ENCODE measurements at places on chromosomes 3 and 15.
A peak's percentile ranks its signal among the peaks of the same experiment; 100 is the strongest.

DNA sequence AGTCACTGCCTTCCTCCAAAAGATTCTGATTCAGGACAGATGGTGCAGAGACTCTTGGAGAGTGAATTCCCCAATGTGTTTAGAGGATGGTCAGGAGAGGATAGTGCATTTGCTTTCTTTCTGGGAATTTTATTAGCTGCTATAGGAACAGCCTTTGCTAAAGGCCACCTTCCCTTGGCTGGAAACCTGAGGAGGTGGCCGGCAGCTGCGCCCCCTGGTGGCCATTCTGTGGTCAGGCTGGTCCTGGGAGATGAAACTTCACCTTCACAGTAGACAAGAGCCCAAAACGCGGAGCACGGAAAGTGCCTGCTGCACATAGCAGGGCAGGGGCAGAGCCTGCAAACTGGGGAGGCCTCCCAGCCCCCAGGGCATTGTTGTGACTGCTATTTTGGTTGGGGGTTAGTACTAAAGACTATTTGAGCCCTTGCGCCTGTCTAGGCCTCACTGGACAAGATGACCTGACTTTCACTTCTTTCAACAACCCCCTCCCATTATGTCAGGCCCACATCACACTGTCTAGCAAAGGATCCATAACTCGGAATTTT, 34.3 kb downstream of the SEC22C start:
- peak; percentile 43 for DNase-seq

- no peak for DNase-seq
Observed at GRCh38 chr15:39482459-39482858, 98.4 kb upstream of the THBS1 start.

- no peak for DNase-seq
Observed at GRCh38 chr3:151276038-151276686, 2.2 kb downstream of the P2RY14 start.

DNA sequence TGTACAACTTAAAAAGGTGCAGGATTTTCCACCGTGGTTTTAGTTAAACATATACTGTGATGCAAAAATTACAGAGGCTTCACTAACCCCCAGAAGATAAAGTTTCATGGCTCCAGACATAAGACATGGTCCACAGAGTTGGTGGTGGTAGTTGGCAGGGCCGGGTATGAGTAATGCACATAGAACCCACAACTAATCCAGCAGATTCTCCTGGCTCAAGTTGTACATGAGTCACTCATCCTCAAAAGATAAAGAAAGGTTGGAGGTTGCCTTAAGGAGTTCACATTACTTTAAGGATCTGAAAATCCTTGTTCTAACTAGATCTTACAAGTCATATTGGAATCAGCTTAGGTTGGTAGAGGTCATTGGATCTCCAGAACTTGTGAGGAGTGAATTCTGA, 98.3 kb upstream of the ZBTB20 start:
- no peak for DNase-seq

DNA sequence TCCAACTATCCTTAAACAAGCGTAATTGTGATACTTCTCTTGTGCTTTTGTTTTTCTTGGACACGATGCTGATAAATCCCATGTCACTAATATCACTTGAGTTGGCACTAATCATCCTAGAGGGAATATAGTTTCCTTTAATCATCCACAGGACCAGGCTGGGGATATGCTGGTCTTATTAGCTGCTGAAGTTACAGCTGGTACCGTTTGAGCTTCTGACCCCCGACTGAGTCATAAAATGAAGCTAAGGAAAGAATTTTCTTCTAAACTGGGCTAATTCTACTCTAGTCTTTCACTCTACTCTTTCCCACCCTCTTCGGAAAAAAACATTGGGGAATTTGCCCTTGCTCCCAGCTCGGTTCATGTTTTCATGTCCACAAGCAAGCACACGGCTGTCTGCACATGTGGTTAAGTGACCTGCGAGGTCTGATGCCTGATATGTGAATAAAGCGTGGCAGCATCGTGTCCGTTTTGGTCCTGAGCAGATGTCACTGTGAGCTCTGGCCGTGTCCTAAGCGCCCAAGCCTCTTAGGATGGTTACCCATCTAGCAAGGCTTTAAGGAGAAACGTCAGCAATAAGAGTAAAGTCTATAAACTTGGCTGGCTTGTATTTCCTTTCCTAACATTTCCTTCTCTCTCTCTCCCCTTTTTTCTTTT, 223.7 kb downstream of the ITPR1 start:
- no peak for DNase-seq

- DNase-seq = no peak
Observed at GRCh38 chr3:142366434-142366833, 81.4 kb downstream of the XRN1 start.

GRCh38 chr15:87193481-87193880, 1063.1 kb downstream of the NTRK3 start:
- DNase-seq = no peak

- no peak for DNase-seq
Observed at GRCh38 chr3:26345613-26346012, 277.0 kb upstream of the LRRC3B start.

DNA sequence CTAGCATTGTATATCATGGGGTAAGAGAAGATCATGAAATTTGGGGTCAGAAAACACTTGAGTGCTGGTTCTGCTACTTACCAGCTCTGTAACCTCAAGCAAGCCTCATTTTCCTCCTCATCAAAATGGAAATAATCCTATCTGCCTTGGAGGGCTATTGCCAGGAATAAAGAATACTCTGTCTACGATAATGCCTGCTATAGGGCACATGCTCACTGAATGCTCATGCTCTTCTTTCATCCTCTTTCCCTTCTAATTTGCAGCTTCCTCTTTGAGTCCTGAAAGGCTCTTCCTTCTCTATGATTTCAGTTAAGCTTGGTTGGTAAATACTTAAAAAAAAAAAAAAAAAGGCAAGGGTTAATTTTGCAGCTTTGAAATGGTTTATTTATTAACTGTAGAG, 12.8 kb downstream of the RTP1 start:
- no peak for DNase-seq

DNA sequence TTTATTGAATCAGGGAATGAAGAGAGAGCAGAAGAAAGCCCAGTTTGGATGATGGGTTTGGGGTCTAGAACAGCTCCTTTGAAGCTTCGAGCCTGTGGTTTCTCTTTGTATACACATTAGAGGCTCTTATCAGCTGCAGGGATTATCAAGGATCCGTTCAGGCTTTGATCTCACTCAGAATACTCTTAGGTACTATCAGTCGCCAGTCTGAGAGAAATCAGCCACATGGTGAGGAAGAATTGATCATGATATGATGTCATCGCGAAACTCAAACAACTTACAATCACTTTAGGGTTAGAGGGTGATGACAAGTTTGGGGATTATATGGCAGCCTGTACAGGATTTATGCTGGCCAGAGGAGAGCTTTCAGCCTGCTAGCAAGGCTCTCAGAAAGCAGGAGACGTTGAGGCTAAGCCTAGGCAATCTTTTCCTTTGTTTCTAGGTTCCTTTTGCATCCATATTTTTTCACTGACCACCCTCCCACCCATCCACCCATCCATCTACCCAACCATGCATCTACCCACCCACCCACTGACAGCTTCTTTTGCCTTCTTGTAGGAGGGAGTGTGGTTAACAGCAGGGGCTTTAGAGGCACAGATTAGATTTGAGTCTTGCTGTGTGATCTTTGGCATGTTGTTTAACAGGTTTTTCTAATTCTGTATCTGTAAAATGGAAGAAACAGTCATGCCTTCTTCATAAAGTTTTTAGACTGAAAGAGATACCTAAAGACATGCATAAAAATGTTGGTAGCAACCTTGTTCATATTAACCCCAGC, 330.4 kb upstream of the LRRFIP2 start:
- DNase-seq = no peak

- no peak for DNase-seq
Observed at GRCh38 chr3:45874677-45875346, 11.5 kb upstream of the CCR9 start.

DNA sequence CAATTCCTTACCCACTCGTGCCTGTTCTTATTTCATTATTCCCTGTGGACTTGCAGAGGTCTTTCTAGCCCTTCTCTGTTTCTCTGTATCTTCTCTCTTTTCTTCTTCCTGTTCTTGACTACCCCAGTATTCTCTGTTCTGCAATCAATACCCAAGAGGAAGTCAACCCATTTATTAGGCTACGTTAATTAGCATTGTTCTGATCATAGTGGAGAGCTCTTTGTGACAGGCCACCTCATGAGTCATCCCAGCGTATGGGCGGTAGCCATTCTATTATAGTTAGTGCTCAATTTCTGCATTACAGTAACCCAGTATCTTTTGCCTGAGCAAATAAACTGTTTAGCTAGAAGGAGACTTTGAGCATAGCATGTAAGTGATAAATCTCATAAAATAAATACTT, 259.5 kb upstream of the GRM7 start:
- no peak for DNase-seq

GRCh38 chr3:106616556-106616955, 747.7 kb upstream of the CBLB start:
- DNase-seq = no peak

- DNase-seq = peak; percentile 19
Observed at GRCh38 chr15:40906991-40907802, 12.9 kb downstream of the VPS18 start.

All from stimulated activated CD4-positive, alpha-beta T cell treated with anti-CD3 and anti-CD28 coated beads, Interleukin-15, amount 100 ng/mL, for 1 hour (primary cell).